ENCODE measurements at places on chromosomes 4 and X.

- DNase-seq = no peak
Measured at GRCh38 chr4:113446019-113446418, 315.5 kb downstream of the CAMK2D start.

GRCh38 chrX:43968359-43968781 lies 4.8 kb downstream of the NDP start:
- no peak for DNase-seq

GRCh38 chr4:92529510-92529909 lies 225.7 kb downstream of the GRID2 start:
- DNase-seq = no peak

GRCh38 chr4:154618708-154619315 lies 6.4 kb upstream of the FGG start:
- DNase-seq = no peak

GRCh38 chrX:123971982-123972381 lies 10.5 kb downstream of the STAG2 start:
- DNase-seq = no peak

DNA sequence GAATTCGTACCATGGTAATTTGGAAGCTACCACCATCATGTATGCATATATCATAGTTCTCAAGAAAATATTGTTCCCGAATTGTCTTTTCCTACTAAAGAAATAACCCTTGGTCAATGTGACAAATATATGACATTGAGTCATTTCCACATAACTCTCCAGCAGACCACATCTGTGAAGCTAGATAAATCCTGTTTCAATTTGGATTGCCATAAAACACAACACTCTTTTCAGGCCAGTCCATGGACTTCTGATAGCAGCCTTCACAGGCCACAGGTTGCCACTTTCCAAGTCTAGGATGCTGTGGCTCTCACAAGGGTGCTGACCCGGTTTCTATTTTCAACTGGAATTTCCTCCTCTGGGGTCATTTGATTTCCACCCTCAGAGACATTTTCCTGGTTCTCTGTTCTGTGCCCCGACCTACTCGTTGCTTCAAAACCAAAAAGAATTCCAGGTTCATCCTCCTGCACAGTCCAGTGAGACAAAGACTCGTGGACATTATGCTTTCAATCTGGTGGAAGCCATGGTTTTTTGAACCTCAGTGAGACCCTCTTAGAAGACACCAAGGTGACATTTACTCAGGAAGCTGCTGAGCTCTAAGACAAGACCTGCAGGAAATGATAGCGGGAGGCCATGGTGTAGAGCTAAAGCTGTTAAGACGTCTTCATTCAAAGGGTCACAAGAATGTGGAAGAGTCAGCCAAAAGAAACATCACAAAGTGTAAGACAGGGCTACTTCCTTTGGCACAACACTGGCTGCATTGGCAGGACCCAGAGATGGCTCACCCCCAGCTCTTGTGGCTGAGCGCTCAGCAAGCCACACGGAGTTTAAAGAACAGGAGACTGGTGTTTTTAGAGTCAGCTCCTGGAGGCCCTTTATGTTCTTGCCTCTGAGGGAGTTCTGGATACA lies 119.8 kb downstream of the AMELX start:
- no peak for DNase-seq

- DNase-seq = no peak
Measured at GRCh38 chr4:110867251-110867960, 244.5 kb upstream of the PITX2 start.

GRCh38 chr4:106679063-106679462 lies 310.5 kb upstream of the GIMD1 start:
- DNase-seq = no peak

GRCh38 chr4:74042681-74043080 lies 4.2 kb upstream of the CXCL3 start:
- DNase-seq = no peak

- no peak for DNase-seq
Measured at GRCh38 chr4:100938698-100939097, 408.6 kb downstream of the PPP3CA start.

DNA sequence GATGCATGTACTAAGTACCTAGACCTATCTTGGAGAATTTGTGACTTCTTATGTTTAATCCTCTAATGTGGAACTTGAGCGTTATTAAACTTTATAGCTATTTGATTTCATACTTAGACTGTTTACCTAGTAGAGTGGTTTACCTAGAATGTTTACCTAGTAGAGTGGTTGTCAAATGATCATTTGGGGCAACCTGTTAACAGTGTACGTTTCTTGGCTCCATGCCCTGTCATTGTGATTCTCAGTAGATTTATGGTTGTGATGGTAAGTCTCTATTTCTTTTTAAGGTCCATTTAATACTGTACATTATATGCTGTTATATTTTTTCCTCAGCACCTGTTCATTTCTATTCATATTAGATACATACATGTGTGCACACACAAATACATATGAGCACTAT lies 233.0 kb upstream of the MAD2L1 start:
- no peak for DNase-seq

DNA sequence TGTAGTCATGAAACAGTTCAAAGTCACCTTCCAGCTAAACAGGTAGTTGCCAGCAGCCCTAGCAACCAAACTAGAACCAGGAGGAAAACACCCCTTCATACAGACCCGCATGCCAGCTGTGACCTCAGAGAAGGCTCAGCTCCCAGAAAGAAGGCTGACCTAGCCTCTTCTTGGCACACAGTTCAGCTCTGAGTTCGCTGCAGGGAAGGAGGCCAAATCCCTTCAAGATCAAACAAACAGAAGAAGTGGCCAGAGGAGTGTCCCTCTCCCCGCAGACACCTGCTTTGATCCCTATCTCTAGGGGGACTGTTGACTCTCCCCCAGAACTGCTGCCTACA lies 56.0 kb downstream of the HADH start:
- DNase-seq = no peak

- DNase-seq = no peak
Measured at GRCh38 chrX:109535578-109535977, 1.1 kb upstream of the NXT2 start.

DNA sequence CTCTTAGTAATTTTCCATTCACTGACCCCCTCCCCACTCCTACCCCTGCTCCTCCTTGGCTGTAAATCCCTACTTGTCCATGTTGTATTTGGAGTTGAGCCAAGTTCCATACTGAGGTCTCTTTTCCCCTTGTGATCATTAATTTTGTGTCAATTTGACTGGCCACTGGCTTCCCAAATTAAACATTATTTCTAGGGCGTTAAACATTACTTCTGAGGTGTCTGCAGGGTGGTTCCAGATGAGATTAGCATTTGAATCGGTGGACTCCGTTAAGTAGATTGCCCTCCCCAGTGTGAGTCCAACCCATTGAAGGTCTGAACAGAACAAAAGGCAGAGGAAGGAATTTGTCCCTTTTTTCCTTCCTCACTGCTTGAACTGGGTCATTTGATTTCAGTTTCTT lies 25.7 kb downstream of the SLC39A8 start:
- no peak for DNase-seq

Measured in T-helper 1 cell (primary cell).